Bronchial epithelial cell (primary cell): ENCODE measurements at places on chromosomes 13 and 19. TPM values are rescaled to one million over a fixed set of nuclear protein-coding genes. Genes with fewer than 3 reads are reported as not detected.

DNA sequence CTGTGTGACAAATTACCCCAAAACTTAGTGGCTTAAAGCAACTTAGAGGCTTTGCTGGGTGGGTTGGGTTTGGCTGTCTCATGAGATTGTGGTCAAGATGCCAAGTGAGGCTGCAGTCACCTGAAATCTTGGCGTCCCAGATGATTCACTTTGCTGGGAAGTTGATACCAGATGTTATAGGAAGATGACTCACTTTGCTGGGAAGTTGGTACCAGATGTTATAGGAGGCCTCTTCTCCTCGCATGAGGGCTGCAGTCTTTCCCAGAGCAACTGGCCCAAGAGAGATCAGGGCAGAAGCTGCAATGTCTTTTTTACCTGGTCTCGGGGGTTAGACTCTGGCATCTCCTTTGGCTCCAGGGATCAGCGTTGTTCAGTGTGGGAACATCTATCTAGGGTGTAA lies 16.8 kb downstream of the TEX29 start:
- peak; percentile 69 for DNase-seq

- peak; percentile 58 for DNase-seq
Measured at GRCh38 chr13:44293908-44294735, 79.5 kb upstream of the SERP2 start.

DNA sequence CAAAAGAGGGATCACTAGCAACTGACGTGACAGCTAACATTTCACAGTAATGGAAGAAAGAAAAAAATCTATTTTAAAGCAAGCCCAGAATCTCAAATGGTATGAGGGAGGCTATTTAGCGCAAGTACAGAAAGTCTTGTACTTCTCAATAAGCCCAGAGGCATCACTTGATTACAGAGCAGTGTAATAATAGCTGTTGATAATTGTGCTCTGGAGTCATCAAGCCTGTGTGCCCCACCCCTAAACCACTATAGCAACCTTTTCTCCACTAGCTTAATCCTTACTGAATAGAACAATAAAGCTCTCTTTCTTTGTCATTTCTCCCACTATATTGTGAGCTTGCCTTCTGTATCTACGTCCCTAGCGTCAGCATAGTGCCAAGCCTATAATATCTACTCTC lies 56.6 kb downstream of the FREM2 start:
- DNase-seq, result no peak

DNA sequence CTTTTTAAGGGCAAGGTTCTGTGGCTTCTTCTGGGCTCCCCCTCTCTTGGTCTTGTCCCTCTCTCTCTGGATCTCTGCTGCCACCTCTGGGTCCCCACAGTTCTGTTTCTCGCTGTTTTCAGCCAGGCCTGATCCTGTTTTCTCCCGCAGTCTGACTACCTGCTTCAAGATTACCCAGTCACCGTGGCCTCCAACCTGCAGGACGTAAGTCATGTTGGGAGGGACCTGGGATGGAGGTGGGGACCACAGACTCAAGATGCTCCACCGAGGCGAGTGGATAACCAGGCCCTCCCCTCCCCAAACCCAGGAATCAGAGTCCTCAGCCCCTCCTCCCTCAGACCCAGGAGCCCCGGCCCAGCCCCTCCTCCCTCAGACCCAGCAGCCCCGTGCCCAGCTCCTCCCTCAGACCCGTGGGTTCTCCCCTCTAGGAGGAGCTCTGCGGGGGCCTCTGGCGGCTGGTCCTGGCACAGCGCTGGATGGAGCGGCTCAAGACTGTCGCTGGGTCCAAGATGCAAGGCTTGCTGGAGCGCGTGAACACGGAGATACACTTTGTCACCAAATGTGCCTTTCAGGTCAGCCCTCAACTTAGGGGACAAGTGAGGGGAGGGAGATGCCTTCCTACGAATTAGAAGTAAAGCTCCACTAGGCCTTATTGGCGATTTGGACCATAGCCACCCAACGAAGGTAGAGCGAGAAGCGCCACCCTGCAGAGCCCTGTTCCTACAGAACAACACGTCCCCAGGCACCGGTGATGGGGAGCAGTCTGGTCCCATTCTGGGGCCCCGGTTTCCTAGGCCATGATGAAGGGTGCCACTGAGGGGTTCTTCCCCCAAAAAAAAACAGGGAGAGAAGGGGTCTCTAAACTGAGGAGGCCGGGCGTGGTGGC lies 2.2 kb downstream of the FLT3LG start:
- no peak for DNase-seq

GRCh38 chr13:111514610-111515306 lies 194.3 kb downstream of the TEX29 start:
- no peak for DNase-seq

DNA sequence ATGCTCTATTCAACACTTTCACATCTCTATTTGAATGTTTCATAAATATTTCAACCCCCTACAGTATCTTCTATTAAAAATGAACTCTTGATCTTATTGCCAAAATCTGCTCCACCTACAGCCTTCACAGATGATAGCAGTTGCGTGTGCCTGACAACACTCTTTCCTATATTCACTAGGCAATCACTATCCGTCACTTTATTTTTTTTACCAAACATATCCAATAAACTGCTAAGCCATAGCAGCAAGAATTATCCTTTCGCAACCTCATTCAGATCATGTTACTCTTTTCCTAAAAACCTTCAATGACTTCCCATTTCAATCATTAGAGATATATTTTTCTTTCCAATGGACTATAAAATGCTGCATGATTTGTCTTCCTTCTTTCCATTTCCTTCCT lies 629.8 kb upstream of the PCDH9 start:
- no peak for DNase-seq

- DNase-seq, result no peak
Measured at GRCh38 chr13:39401756-39402155, 201.2 kb downstream of the LHFPL6 start.

DNA sequence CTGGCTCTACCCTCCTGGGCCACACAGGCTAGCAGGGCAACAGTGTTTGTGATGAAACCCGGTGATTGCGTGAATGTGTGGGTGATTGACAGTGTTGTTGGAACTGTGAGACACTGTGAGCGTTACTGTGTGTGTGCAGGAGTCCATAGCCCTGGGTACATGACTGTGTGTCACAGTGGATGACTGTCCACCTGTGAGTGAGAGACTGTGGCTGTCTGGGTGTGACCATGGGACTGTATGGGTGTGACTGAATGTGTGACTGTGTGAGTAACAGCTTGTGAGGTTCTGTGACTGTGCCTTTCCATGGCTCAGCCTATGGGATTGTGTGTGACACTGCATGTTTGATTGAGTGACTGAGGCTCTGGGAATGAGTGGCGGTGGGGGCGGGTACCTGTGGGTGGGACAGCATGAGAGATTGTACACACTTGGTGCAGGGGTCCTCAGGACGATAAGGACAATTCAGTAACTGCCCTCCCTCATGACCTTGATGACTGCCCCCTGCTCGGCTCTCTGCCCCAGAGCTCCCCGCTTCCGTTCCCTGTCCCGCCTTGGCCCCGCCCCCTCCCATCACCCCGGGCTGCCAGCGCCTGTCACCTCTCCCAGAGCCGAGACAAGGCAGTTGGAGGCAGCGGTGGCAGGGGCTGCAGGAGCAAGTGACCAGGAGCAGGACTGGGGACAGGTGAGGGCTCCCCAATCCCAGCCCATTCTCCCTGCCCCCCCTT lies at the start of gene GIPR:
Gene GIPR, plus strand, starts transcription at position 602 of the 722 bp plus-strand sequence. CDS start 1,300 bp downstream, outside the sequence.
- DNase-seq, result peak; percentile 85

GRCh38 chr13:113472355-113473025 lies 18.0 kb downstream of the DCUN1D2 start:
- DNase-seq, result no peak

DNA sequence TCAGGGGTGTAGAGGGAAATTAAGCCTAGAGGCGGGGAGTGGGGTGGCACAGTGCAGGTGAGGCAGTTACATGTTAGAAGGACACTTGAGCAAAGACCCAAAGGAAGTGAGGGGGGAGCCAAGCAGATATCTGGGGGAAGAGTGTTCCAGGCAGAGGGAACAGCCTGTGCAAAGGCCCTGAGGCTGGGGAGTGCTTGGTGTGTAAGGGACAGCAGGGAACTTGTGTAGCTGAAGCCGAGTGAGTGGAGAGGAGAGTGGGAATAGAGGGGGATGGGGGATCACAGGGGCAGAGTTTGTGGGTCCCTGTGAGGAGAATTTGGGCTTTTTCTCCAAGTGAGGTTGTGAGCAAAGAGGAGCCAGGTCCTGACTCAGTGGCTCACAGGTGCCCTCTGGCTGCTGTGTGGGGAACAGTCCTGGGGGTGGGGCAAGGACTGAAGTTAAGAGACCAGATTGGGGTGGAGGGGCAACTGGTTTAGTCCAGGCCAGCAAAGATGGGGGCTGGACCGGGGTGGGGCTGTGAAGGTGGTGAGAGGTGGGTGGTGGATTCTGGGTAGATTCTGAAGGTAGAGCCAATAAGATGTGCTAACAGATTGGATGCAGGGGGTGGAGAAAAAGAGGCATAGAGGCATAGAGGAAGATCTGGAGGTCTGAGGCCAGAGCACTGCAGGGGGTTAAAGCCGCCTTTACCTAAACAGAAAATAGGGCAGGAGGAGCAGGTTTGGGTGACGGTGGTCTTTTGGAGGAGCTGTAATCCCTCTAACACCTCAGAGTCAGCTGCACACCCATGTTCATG lies 75.3 kb downstream of the CACNA1A start:
- peak; percentile 37 for DNase-seq

- DNase-seq, result no peak
Measured at GRCh38 chr19:4019578-4019977, 12.0 kb downstream of the PIAS4 start.

- no peak for DNase-seq
Measured at GRCh38 chr19:28644169-28644775, 568.7 kb downstream of the UQCRFS1 start.

GRCh38 chr13:111325941-111326620 lies 5.6 kb downstream of the TEX29 start:
- no peak for DNase-seq

GRCh38 chr19:17447704-17448130 lies 751 bp downstream of the TMEM221 start:
- DNase-seq, result no peak

DNA sequence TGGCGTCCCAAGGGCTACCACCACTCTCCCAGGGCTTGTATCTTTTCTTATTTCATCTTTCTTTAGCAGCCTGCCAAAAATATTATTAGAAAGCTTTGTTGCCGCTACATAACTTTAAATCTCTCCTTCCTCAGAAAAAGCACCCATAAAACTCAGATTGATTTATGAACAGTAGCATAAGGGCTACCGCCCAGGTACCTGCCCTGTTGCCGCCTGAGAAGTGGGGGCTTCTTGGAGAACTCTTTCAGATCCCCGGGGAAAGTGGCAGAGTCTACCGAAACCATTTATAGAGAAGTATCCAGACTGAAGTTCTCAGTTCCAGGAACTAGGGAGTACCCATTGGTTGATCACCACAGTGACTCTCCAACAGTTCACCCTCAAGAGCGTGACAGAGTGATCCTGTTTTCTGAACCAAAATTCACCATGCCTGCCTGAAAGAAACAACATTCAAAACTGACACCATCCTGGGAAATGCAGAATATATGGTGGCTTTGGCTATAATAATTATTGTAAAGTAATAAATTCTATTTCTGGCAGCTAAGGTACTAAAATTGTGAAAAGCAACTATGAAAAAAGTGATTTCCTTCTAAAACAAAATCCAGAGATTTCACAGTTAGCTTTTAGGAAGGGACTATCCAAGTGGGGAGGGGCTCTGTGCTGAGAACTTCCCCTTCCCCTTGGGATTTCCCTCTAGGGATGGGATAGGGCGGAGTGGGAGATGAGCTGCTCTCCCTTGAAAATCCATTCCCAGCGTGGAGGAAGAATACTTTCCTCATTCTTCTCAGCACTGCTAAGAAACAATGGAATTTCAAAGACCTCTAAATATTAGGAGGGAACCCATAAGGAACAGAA lies 877 bp upstream of the N4BP2L1 start:
- DNase-seq, result no peak

Gene KLK15
- not detected in 2 replicates for total RNA-seq

Gene MYADM
- total RNA-seq, result 1.3 and 1.4 TPM in 2 replicates

Gene YIF1B
- 30.0 and 51.5 TPM in 2 replicates for total RNA-seq

Gene GIPR
- 0.38 and 0.53 TPM in 2 replicates for total RNA-seq

Gene SIGLEC12
- total RNA-seq, result not detected in 2 replicates

Gene PTH2
- total RNA-seq, result not detected in 2 replicates

Gene SCAMP4
- total RNA-seq, result 14.2 and 15.4 TPM in 2 replicates

Gene ADM5
- total RNA-seq, result 0.13 and 0.53 TPM in 2 replicates

Gene CD33
- total RNA-seq, result not detected in 2 replicates

Gene ZNF546
- 2.2 and 2.4 TPM in 2 replicates for total RNA-seq

Gene MBD3L3
- not detected in 2 replicates for total RNA-seq

Gene IGFL1
- not detected in 2 replicates for total RNA-seq
